Right forelimb (tissue), 1 donor: ENCODE measurements at places on chromosomes 13 and 19.
A peak's percentile ranks its signal among the peaks of the same experiment; 100 is the strongest.

DNA sequence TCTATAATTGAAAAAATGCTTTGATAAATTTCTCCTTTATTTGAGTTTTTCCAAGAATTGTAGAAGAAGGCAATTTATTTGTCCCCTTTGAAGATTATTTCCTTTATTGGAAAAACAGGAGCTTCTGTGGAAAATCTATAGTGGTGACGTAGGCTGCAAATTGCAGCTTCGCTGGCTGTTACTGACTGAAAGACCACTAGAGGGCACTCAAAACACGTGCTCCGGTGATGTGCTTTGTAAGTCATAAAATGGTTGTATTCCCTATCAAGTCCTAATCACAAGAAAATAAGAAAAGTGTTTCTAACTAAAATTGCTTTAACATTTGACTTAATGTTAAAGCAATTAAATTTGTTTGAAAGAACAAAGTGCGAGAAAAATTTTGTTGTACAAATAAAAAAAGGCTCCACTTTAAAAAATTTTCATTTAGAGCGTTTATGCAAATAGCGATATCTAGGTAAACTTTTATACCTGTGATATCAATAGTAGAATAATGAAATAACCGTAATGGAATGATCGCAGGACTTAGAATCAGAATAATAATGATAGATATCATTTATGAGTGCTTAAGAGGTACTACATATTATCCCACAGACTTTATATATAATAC is 638.2 kb upstream of the SPRY2 start:
- DNase-seq: no peak

DNA sequence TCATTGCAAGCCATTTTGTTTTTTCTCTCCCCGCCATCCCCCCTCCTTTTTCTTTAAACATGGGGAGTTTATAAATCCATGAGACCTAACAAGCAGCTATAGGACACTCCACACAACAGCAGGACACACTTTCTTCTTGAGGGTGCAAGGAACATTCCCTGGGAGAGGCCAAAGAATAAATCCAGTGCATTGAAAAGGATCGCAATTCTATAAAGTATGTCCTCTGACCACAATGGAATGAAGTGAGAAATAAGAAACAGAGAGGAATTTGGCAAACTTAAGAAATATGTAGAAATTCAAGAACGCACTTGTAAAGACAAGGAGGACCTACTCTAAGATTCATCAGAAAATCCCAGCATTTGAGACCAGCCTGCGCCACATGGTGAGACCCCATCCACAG is 11.9 kb downstream of the KLF2 start:
- DNase-seq: no peak

GRCh38 chr19:44741841-44742329 is 6.6 kb upstream of the BCL3 start:
- peak; percentile 93 for DNase-seq

GRCh38 chr13:81987677-81988357 is 1646.9 kb upstream of the SPRY2 start:
- DNase-seq: no peak

GRCh38 chr13:40228496-40228895 is 437.9 kb downstream of the FOXO1 start:
- DNase-seq: no peak

GRCh38 chr19:51001515-51001914 is at the start of gene KLK8:
Gene KLK8, minus strand, starts transcription at chr19:51001604. Its CDS starts 437 bp downstream, at chr19:51001167.
- DNase-seq: no peak

DNA sequence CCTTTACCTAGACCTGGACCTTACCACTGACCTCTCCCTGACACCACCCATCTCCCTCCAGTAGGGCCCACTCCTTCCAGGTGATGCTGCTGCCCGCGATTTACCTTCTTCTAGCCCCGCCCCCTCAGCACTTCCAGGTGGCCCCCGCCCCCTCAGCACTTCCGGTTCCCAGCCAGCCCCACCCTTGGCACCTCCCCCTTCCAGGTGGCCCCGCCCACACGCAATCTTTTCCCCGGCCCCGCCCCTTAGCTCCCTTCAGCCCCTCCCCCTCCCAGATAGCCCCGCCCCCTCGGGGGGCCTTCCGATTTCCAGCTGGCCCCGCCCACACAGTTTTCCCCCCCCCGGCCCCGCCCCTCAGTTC is 586 bp downstream of the LIG1 start:
- peak; percentile 75 for DNase-seq

DNA sequence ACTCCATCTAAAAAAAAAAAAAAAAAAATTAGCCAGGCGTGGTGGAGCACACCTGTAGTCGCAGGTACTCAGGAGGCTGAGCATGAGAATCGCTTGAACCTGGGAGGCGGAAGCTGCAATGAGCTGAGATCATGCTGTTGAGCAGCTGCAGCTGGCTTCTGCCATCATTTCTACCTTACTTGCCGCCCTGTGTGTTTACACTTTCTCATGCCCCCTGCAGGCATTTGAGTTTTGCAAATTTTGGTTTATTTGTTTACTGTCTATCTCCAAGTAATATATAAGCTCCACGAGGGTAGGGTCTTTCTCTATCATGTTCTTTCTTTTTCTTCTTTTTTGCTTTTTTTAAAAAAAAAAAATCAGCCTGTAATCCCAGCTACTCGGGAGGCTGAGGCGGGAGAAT is 18.0 kb downstream of the CACNG6 start:
- no peak for DNase-seq

GRCh38 chr19:6062961-6063575 is 47.2 kb downstream of the RFX2 start:
- no peak for DNase-seq
